ENCODE measurements at places on chromosomes 13 and 19. TPM values are rescaled to one million over a fixed set of nuclear protein-coding genes. Genes with fewer than 3 reads are reported as not detected.

DNA sequence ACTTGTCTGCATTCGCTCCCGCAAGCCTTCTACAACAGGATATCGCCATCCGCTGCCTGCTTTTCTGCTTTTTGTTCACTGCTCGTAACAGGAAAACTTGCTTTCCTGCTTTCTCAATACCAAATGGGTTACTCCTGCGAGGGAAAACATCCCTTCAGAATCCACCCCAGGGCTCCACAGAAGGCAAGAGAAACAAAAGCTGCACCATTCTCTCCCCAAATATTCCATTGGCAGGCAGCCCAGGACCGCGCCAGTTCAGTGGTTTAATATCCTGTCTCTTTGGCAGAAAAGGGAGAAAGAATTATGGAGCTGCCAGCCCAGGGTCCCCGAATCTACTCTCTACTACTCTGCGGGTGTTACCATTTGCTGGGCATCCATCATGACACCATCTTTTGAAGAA lies 84.7 kb upstream of the DOCK9 start:
- DNase-seq: no peak
- no peaks in the 10 kb centered on the region for H3K36me3 ChIP-seq
- peaks cover 6% of the 10 kb centered on the region for H3K4me1 ChIP-seq
- H3K27me3 ChIP-seq: no peaks in the 10 kb centered on the region
- no peak overlapping the region for H3K4me3 ChIP-seq
- no peak overlapping the region for H3K27ac ChIP-seq

DNA sequence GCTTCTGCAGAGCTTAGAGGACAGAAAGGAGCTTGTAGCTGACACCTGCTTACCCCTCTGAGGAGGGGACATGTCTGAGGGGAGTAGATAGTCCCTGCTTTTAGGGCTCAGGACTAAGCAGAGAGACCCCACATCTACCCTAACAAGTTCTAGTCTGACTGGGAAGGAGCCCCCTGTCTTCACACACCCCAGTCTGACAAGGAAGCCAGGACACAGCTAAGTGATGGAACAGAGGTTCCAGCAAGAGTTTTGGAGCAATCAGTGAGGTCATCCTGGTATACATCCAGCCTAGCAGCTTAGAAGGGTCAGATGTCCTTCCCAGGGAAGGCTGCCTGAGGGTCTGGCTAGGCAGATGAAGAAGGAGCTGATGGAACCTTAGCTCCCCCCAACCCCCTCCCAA lies 15.0 kb downstream of the PAF1 start:
- DNase-seq: no peak
- H3K4me3 ChIP-seq: no peak overlapping the region
- H3K27me3 ChIP-seq: no peaks in the 10 kb centered on the region
- H3K36me3 ChIP-seq: peaks cover 71% of the 10 kb centered on the region

OR1M1 gene
- total RNA-seq: not detected

STARD13 gene
- 6.5 TPM for total RNA-seq

- H3K27me3 ChIP-seq: no peaks in the 10 kb centered on the region
- no peaks in the 10 kb centered on the region for H3K36me3 ChIP-seq
- H3K4me1 ChIP-seq: peaks cover 3% of the 10 kb centered on the region
- H3K4me3 ChIP-seq: peak overlapping the region; percentile 71
Observed at GRCh38 chr13:77325371-77325980, 1.4 kb downstream of the MYCBP2 start.

DNA sequence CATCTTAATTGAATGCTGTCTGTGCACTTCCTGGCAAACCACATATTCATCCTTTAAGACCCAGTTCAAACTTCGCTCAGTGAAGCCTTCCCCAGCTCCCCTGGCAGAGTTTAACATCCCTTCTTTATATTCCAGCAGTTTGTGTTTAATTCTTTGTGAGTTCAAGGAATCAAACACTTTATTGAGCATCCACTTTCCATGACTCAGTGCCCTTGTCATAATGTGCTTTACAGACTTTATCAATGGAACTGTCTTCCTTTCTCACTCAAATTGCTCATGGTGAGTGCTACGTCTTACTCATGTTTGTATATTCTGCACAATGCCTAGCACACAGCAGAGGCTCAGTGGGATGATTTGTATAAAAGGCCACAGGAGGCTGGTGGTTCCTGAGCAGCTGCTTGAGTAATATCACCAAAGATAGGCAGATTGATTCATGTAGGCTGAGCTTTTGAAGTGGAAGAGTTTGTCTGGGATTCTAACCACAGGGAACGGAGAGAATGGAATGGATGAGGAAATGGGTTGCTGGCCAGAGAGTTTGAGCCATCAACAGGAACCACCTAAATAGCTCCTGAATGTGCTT lies 44.2 kb downstream of the SERTM1 start:
- no peaks in the 10 kb centered on the region for H3K36me3 ChIP-seq
- no peak overlapping the region for H3K4me3 ChIP-seq
- no peaks in the 10 kb centered on the region for H3K4me1 ChIP-seq

DENND1C gene
- 0.39 TPM for total RNA-seq

GRCh38 chr13:72151241-72151640 lies 284.2 kb upstream of the DACH1 start:
- H3K4me1 ChIP-seq: no peaks in the 10 kb centered on the region
- H3K27me3 ChIP-seq: no peaks in the 10 kb centered on the region
- no peaks in the 10 kb centered on the region for H3K36me3 ChIP-seq
- no peak overlapping the region for H3K27ac ChIP-seq
- DNase-seq: no peak
- H3K4me3 ChIP-seq: no peak overlapping the region

GRCh38 chr19:5772416-5772815 lies 12.1 kb downstream of the PRR22 start:
- H3K27me3 ChIP-seq: no peaks in the 10 kb centered on the region
- no peak overlapping the region for H3K4me3 ChIP-seq
- H3K36me3 ChIP-seq: no peaks in the 10 kb centered on the region
- H3K27ac ChIP-seq: no peak overlapping the region

MYO1F gene
- total RNA-seq: 0.33 TPM

DNA sequence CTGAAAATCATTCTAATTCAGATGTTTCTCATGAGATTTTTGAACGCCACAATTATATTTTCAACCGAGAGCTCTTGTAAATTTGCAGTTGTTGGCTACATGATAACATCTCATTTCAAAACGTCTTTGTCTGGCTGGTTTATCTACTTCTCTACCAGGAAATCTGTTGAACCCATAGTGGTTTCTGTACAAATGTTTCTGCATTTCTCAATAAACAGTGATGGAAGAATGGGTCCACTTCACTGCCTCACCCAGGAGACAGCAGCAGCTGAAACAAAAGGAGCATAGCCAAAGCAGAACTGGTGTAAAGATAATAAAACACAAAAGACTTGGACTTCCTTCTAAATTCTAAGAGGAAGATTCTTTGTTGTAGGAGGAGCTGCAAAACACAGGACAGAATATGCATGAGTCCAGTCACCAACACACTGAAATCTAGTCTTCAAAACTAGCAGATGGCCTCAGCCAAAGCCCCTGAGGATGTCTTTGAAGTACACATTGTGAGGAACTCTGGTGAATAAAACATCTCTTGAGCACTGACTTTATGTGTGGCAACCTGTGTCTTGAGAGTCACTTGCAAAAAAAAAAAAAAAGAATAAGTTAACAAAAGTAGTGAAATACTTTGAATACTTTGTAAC lies 68.6 kb upstream of the FGF14 start:
- no peaks in the 10 kb centered on the region for H3K4me1 ChIP-seq
- no peak overlapping the region for H3K27ac ChIP-seq
- no peaks in the 10 kb centered on the region for H3K27me3 ChIP-seq
- no peak for DNase-seq
